ENCODE measurements at places on chromosomes 1 and 21.

GRCh38 chr1:29417147-29417858 is 181.0 kb downstream of the PTPRU start:
- DNase-seq: no peak

DNA sequence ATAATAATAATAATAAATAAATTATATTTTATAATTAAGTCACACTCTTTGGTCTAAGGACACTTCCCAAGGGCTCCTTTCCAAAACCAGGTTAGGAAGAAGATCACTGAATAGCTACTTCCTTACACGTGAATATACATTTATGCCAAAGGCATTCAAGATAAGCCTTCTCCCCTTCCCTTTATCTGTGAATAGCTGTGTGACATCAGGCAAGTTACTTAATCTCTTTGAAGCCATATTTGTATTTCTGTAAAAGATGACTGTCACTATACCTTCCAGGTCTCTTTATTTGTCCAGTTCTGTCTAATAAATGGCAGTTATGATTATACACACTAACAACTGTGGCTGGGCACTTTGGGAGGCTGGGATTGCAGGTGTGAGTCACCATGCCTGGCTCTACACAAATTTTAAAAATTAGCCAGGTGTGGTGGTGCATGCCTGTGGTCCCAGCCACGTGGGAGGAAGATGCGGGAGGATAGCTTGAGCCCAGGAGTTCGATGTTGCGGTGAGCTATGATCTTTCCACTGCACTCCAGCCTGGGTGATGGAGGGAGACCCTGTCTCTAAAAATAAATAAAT is 5.5 kb upstream of the RNF11 start:
- DNase-seq: no peak

GRCh38 chr1:12595757-12596006 is 22.3 kb downstream of the DHRS3 start:
- no peak for DNase-seq

DNA sequence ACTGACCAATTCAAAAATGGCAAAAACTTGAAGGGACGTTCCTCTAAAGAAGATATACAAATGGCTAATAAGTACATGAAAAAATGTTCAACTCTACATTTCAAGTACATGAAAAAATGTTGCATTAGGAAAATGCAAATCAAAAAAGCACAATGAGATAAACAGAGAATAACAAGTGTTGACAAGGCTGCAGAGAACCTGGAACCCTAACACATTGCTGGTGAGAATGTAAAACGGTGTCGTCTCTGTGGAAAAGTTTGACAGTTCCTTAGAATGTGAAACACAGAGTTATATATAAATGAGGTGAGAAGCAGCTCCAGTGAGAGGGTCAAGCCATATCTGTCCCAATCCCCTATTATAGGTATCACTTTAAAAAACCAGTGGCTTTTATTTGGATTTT is 44.6 kb upstream of the RBM34 start:
- DNase-seq: no peak

DNA sequence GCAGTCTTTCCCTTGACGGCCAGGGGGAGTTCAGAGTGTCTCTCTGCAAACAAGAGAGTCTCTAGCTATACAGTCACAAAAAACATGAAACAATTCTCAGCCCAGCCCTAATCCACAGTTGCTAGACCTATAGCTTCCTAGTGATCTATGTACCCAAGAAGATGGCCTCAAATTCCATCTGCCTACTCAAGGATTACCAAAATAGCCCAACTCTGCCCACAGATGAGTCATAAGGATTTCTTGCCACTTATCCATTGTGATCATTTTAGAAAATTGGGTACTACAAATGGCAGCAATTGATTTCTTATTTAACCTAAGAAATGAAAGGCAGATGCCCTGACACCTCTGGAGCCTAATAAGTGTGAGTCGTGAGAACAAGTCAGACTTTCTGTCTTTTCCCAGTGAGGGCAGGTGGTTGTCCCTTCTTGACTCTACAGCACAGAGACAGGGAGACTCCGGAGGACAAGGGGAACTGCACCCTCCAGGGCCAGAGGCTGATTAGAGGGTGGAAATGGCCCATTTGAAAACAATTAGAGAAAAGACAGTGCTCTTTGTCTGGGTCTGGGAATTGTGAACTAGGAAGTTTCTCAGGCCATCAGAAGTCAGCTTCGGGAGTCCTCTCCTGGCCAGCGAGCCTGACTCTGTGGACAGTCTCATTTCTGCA is 65.4 kb downstream of the ABCA4 start:
- no peak for DNase-seq

DNA sequence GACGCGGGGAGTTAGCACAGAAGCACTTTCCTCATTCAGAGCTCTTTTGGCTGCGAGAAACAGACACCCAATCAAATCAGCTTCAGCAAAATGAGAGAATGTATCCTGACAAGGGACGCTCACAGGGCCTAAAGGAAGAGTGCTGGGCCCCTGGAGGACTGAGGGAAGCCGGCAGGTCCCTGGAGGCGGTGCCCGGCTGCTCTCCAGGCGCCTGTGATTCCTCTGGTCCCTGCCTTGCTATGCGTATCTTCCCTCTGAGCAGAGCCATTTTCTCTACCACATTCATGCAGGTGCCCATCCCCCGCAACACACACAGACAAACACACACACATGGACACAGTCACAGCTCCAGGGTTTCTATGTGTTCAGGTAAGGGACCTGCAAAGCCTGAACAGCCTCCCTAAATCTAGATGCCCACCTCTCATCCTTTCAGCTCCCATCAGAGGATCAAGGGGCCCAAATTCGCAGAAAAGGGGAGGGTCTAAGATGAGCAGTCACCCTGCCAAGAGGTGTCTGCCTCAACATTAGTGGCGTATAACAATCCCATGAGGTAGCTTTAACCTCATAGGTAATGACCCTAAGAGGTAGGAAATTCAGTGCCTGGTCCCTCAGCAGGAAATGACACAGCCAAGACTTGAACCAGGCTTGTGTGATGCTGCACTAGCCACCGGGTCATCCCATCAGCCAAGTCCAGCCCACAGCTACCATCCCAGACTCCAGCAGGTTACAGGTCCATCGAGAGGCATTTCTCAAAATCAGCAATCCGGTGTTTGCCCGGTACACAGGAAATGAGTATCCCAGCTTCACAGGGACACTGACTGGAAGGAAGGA is 29.0 kb downstream of the PTAFR start:
- no peak for DNase-seq

- no peak for DNase-seq
Measured at GRCh38 chr1:55735106-55735505, 519.9 kb upstream of the USP24 start.

DNA sequence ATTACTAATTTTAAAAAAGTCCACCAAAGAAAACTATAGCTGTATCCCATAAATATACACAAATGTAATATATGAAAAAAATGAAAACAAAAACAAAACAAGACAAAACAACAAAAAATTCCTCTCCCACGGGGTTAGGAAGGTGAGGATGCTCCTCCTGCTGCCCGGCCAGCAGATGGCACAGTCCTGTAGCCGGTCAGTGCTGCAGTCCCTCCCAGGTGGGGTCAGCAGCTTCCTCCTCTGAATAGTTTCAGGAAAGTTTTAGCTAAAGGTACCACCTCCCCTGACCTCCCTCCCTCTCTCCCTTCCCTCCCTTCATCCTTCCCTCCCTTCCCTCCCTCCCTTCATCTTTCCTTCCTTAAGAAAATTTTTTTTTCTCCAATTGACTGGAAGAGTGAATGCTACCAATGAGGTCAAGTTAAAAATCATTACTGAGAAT is 67.8 kb upstream of the BCL10 start:
- no peak for DNase-seq

DNA sequence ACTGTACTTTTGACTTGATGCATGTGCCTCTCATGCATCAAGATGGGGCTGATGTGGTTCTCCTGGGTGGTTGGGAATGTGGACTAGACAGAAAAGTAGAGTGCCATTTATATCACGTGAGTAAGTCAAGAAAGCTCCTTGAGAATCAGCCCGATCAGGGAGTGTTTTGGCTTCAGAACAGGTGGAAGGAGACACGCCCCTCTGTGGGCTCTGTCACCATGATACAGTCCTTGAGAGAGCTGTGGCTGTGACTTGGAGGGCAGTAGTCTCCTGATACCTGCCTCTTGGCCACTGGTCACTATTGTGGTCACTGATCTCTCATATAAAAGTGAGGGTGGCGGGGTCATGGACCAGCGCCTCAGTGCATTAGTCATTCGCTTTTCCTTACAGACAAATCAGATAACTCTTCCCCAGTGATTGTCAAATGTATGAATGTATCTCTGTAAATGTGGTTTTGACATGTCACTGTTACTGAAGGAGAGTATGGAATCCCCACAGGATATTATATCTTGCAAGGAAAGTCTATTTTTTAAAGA is 8.9 kb upstream of the C4BPB start:
- DNase-seq: no peak

GRCh38 chr1:150552911-150553289 is 3.7 kb downstream of the ADAMTSL4 start:
- DNase-seq: no peak

- no peak for DNase-seq
Measured at GRCh38 chr1:94239796-94240195, 2.4 kb upstream of the ARHGAP29 start.

DNA sequence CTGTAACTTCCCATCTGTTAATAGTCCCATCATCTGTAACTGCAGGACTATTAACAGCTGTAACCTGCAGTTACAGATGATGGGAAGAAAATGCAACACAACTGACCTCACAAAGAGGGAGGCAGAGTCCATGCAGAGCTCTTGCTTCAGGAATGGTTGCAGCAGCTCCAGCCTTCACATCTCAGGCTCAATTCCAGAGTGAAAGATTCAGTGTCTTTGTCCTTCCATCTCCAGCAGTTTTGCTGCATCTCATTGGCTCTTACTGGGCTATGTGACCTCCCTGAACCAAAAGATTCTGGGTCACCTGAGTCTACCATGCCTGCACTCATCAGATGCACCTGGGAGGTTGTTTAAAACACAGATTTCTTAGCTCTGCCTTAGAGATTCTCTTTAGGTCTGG is 686.7 kb downstream of the MATN1 start:
- DNase-seq: no peak

DNA sequence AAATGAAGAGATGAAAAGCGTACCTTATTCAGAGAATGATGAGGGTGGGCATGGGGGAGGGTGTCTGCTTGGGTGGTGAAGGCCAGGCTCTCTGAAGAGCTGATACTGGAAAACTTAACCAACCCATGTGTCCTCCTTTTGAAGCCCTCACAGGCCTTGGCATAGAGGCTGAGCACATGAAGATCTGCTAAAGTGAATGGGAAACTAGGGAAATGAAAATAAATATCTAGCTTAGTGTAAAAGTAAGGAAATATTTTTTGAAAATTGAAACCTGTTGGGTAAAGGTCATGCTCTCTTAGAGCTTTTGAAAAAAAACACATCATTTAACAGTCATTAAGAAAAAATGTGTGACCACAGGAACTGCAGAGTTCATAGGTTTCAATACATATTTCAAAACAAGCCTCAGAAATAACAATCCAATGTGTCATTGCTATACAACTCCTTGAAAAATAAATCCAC is 40.5 kb upstream of the RALGPS2 start:
- DNase-seq: no peak

GRCh38 chr1:83761167-83762038 is 237.5 kb downstream of the TTLL7 start:
- no peak for DNase-seq

GRCh38 chr1:116923421-116923820 is 13.7 kb downstream of the PTGFRN start:
- DNase-seq: no peak
